ENCODE measurements at places on chromosomes 12 and 14.

DNA sequence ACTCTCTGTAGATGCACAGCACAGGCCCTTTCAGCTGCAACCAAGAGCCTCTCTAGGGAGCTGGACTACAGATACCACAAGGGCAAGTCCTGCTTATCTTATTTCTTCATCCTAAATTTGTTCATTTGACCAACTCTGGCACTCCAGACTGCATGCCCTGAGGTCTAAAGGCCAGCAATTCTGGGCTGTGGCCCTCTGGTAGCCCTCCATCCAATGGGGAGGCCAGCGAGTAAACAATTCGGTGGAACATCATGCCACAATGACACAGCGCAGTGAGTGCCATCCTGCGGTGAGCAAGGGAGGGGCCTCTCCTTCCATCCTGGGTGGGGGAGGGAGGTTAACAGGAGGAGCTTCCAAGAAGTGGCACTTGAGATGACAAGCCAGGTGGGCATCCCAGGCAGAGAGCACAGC, 652 bp upstream of the SELPLG start:
- no peak for DNase-seq

GRCh38 chr12:98256830-98257229, 258.6 kb upstream of the TMPO start:
- DNase-seq: no peak

DNA sequence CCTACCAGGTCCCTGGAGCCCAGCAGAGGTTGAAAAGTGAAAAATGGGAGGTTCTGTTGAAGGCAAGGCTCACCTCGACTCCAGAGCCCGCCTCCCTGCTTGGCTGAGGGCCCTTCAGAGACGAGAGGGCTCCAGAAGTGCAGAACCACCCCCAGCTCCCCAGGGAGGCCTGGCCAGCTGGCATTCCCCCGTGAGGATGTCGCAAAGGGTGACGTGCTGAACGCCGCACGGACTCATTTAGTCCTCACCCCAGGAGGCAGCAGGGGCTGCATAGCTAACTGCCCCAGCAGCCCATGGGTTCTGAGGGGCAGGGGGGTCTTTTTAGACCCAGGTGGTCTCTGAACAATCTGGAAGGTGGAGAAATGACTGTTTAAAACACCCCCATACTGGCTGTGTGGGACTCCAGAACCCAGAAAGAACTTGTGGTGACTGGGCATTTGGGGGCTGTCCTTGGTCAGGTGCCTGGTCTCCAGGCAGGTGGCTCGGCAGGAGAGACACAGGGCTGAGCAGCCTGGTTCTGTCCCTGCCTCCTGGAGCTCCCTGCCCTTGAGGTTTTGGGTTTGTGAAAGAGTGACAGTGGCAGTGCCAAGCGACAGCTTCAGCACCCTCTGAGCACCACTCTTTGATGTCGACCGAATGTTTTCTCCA, 32.0 kb downstream of the ANAPC7 start:
- no peak for DNase-seq

GRCh38 chr14:103700753-103701490, 14.3 kb downstream of the XRCC3 start:
- no peak for DNase-seq

DNA sequence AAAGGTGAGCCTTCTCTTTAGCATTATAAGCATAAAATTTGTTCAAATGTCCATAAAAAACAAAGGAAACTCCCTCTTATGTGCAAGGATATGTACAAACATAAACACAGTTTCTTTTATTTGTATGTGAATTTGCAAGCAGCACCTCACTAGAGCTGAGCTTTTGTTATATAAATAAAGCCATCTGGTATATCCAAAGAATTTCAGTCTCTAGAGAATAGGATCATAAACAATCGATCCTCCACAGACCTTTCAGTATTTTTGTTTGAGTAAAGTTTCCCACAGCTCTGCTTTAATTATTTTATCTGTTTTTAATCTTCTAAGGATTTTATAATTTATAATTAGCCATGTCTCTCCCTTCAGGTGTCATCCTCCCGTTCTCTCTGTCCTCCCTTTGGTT, 89.2 kb downstream of the OTOGL start:
- no peak for DNase-seq

- peak; percentile 59 for DNase-seq
Measured at GRCh38 chr14:105489542-105490266, 1.3 kb upstream of the TEDC1 start.
